ENCODE measurements at places on chromosomes 16 and 17. TPM values are rescaled to one million over a fixed set of nuclear protein-coding genes. Genes with fewer than 3 reads are reported as not detected.

GRCh38 chr17:21357281-21357680, 18.9 kb upstream of the KCNJ12 start:
- no peak overlapping the region for H3K4me3 ChIP-seq
- H3K27ac ChIP-seq: no peak overlapping the region
- no peak for DNase-seq
- H3K36me3 ChIP-seq: no peaks in the 10 kb centered on the region
- H3K4me1 ChIP-seq: peaks cover 12% of the 10 kb centered on the region

DNA sequence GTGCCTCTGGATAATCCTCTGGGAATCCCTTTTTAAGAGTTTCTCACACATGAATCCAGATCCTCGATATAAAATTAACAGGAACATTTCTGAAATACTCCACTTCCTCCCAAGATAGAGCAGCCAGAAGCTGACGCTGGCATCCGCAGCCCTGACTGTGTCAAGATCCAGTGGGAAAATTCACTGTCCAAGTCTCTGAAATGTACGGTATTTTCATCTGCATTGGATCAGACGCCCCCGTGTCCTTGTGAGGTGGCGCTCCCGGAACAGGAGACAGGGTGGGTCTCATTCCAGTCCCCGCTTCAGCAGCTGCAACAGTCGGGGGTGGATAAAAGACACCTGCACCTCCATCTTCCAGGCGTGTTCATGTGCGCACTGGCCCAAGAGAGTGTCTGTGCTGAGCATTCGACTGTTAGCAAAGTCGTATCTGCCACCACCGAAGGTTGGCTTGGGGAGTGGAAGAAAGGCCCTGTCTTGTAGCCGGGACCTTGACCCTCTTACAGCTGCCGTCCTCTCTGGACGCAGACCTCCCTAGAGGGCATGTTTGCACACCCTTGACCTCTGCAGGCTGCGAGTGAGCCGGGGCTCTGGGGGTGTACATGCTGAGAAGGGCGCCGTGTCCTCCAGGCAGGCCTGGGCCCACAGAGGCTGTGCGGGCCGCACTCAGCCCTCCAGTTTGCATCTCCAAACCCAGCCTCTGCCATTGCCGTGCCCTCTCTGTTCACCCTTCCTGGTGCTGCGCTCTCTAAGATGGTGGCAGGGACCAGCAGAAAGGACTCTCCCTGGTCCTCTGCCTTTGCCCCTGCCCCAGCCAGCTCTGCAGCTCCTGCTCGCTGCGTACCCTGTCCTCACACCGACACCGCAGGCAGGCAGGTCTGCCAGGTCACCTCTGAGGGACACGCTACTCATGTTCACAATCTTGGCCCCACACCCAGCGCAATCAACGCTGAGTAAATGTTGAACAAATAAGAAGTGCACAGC, 72.0 kb upstream of the CHMP6 start:
- peaks cover 29% of the 10 kb centered on the region for H3K36me3 ChIP-seq
- peak; percentile 56 for DNase-seq
- no peak overlapping the region for H3K4me3 ChIP-seq
- peak overlapping the region; percentile 28 for H3K27ac ChIP-seq
- H3K27me3 ChIP-seq: no peaks in the 10 kb centered on the region

DNA sequence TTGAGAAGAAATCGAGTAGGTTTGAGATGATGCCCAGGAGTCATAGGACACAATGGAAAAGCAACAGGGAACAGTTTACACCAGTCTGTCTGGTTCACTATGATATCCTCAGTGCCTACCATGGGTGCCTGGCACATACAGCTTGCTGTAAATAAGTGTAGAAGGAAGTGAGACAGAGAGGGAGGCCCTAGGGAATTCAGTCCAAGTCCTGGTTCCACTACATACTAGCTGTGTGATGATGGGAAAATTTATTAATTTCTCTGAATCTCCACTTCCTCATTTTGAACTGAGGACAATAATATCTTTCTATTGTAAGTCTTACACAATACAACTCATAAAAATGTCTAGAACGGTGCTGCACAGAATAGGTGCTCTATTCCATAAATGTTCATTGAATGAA, 53.3 kb upstream of the LYRM9 start:
- H3K36me3 ChIP-seq: no peaks in the 10 kb centered on the region
- H3K27ac ChIP-seq: no peak overlapping the region
- H3K4me3 ChIP-seq: no peak overlapping the region
- DNase-seq: no peak

DNA sequence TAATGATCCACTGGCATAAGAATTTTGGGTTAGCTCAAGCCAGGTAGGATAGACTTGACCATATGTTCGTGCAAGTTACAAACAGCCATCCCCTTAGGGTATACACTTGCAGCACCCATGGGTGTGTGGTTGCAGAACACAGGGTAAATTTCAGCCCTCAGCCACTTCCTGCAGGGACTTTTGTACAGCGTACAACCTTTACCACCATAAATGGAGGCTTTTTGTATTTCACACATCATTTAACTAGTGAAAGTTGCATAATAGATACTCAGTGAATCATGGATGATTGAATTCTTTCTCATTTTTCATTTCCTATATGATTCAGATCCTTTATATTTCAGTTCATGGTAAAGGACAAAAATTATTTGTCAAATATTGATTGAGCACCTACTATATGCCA, 473.9 kb downstream of the CDH13 start:
- H3K4me1 ChIP-seq: no peaks in the 10 kb centered on the region
- no peak overlapping the region for H3K4me3 ChIP-seq
- H3K27ac ChIP-seq: no peak overlapping the region
- H3K36me3 ChIP-seq: no peaks in the 10 kb centered on the region

GRCh38 chr16:1012135-1012534, 30.6 kb downstream of the SOX8 start:
- H3K4me1 ChIP-seq: peaks cover 3% of the 10 kb centered on the region
- H3K27ac ChIP-seq: no peak overlapping the region
- no peaks in the 10 kb centered on the region for H3K36me3 ChIP-seq
- H3K27me3 ChIP-seq: no peaks in the 10 kb centered on the region
- DNase-seq: no peak
- H3K4me3 ChIP-seq: no peak overlapping the region

- no peaks in the 10 kb centered on the region for H3K36me3 ChIP-seq
- no peak overlapping the region for H3K4me3 ChIP-seq
- H3K27ac ChIP-seq: no peak overlapping the region
- H3K4me1 ChIP-seq: no peaks in the 10 kb centered on the region
Measured at GRCh38 chr16:24645739-24646645, 83.5 kb upstream of the TNRC6A start.

DNA sequence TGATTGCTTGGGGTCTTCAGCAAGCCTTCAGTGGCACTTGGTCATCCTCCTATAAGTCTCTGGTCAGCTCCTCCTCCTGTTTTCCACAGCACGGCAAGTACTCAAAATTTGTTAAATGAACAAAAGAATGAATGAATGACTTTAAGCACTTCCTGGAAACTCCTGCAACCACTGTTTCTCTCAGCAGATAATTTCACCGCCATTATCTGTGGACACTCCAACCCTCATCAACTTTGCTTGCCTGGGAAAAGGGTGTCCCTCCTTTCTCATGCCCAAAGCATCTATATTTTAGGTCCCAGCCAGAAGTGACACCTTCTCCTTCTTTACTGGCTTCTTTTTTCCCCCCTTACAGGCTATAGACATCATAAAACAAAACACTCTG, 4.4 kb downstream of the PROCA1 start:
- H3K27ac ChIP-seq: no peak overlapping the region
- no peaks in the 10 kb centered on the region for H3K27me3 ChIP-seq
- peaks cover 26% of the 10 kb centered on the region for H3K36me3 ChIP-seq
- no peak overlapping the region for H3K4me3 ChIP-seq

- H3K4me3 ChIP-seq: no peak overlapping the region
- H3K4me1 ChIP-seq: no peaks in the 10 kb centered on the region
- no peak overlapping the region for H3K27ac ChIP-seq
- H3K27me3 ChIP-seq: peaks cover 17% of the 10 kb centered on the region
- no peak for DNase-seq
Measured at GRCh38 chr16:554640-555365, 5.4 kb upstream of the PRR35 start.

DNA sequence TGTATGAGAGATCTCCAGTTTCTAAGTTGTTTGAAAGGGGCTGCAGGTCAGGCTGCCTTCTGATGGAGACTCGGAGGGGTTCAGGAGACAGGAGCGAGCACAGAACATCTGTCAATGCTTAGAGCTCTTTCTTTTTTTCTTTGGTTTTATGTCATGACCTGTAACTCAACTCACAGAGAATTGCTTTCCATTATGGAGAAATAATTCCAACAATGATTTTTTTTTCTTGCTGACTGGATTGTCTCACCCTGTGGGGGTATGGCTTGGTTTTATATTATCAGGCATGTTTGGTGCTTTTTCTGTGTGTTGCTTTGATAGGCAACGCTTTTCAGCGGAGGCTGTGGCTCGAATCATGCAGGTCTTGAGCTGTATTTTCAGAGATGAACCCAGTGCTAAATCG, 10.7 kb upstream of the KCNJ2 start:
- H3K27ac ChIP-seq: no peak overlapping the region
- no peak overlapping the region for H3K4me3 ChIP-seq
- no peaks in the 10 kb centered on the region for H3K36me3 ChIP-seq
- no peak for DNase-seq
- no peaks in the 10 kb centered on the region for H3K4me1 ChIP-seq

GRCh38 chr17:42518755-42519545, 17.1 kb upstream of the NAGLU start:
- H3K27ac ChIP-seq: peak overlapping the region; percentile 87
- peaks cover 51% of the 10 kb centered on the region for H3K4me1 ChIP-seq
- no peak overlapping the region for H3K4me3 ChIP-seq
- H3K36me3 ChIP-seq: peaks cover 40% of the 10 kb centered on the region

- H3K36me3 ChIP-seq: no peaks in the 10 kb centered on the region
- H3K27ac ChIP-seq: no peak overlapping the region
- DNase-seq: no peak
- H3K4me1 ChIP-seq: peaks cover 2% of the 10 kb centered on the region
- H3K4me3 ChIP-seq: no peak overlapping the region
Measured at GRCh38 chr17:56317351-56318208, 164.3 kb downstream of the ANKFN1 start.

- H3K4me1 ChIP-seq: peaks cover 51% of the 10 kb centered on the region
- H3K27me3 ChIP-seq: no peaks in the 10 kb centered on the region
- H3K27ac ChIP-seq: peak overlapping the region; percentile 99
- peak; percentile 72 for DNase-seq
- no peaks in the 10 kb centered on the region for H3K36me3 ChIP-seq
Measured at GRCh38 chr16:67967958-67968399, 458 bp downstream of the SLC12A4 start.

DNA sequence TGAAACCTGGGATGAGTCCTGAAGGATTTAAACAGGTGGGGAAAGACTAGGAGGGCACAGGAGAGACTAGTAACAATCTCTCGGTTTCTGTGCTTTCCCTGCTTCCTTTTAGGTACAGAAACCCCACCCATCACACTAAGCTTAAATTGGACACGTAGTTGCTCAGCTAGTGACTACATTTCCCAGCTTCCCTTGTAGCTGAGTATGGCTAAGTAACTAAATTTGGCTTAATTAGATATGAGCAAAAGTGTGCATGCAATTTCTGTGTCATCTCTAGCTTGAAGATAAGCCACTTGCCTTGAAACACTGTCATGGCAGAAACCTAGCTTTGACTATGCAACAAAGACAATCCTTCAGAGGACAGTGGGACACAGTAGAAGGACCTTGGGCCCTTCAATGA, 36.5 kb downstream of the CACNG1 start:
- no peaks in the 10 kb centered on the region for H3K27me3 ChIP-seq
- H3K4me3 ChIP-seq: no peak overlapping the region
- H3K36me3 ChIP-seq: peaks cover 43% of the 10 kb centered on the region
- DNase-seq: no peak

GRCh38 chr16:55102531-55102930, 171.9 kb downstream of the IRX5 start:
- no peaks in the 10 kb centered on the region for H3K36me3 ChIP-seq
- no peaks in the 10 kb centered on the region for H3K27me3 ChIP-seq
- no peak for DNase-seq
- no peak overlapping the region for H3K27ac ChIP-seq
- no peak overlapping the region for H3K4me3 ChIP-seq

- peak; percentile 7 for DNase-seq
- H3K4me3 ChIP-seq: no peak overlapping the region
- no peaks in the 10 kb centered on the region for H3K27me3 ChIP-seq
- peaks cover 9% of the 10 kb centered on the region for H3K36me3 ChIP-seq
Measured at GRCh38 chr16:27228045-27228444, 24.7 kb downstream of the KDM8 start.

DNA sequence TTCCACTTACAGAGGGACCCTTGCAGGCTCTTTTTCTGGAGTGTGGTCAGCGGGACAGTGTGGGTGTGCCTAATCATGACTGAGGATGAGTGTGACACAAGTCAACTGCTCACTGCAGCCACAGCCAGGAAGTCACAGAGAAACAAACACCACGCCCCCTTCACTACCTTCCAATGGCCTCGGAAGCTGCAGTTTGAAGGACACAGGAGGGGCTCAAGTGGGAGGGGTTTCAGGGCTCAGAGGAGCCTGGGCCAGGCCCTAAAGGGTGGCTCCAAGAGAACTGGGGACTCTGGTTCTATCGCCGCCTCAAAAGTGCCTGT, 116.2 kb upstream of the SDK2 start:
- DNase-seq: no peak
- no peak overlapping the region for H3K27ac ChIP-seq
- H3K4me1 ChIP-seq: no peaks in the 10 kb centered on the region
- H3K4me3 ChIP-seq: no peak overlapping the region
- H3K36me3 ChIP-seq: no peaks in the 10 kb centered on the region
- H3K27me3 ChIP-seq: peaks cover 3% of the 10 kb centered on the region

DNA sequence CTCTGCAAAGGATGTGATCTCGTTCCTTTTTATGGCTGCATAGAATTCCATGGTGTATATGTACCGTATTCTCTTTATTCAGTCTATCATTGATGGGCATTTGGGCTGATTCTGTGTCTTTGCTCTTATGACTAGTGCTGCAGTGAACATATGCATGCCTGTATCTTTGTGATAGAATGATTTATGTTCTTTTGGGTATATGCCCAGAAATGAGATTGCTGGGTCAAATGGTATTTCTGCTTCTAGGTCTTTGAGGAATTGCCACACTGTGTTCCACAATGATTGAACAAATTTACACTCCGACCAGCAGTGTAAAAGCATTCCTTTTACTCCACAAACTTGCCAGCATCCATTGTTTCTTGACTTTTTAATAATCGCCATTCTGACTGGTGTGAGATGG, 60.2 kb upstream of the ADORA2B start:
- no peak for DNase-seq
- H3K27me3 ChIP-seq: no peaks in the 10 kb centered on the region
- H3K4me1 ChIP-seq: no peaks in the 10 kb centered on the region
- H3K4me3 ChIP-seq: no peak overlapping the region
- H3K27ac ChIP-seq: no peak overlapping the region
- H3K36me3 ChIP-seq: no peaks in the 10 kb centered on the region

GRCh38 chr17:13626703-13627102, 25.0 kb upstream of the HS3ST3A1 start:
- no peaks in the 10 kb centered on the region for H3K36me3 ChIP-seq
- no peak overlapping the region for H3K27ac ChIP-seq
- no peak for DNase-seq

- no peak for DNase-seq
- no peaks in the 10 kb centered on the region for H3K36me3 ChIP-seq
- H3K27me3 ChIP-seq: no peaks in the 10 kb centered on the region
- no peaks in the 10 kb centered on the region for H3K4me1 ChIP-seq
- H3K4me3 ChIP-seq: no peak overlapping the region
- no peak overlapping the region for H3K27ac ChIP-seq
Measured at GRCh38 chr17:50459756-50460155, 8.9 kb downstream of the CHAD start.

The RHBDF1 gene
- total RNA-seq: 21.8 TPM

The PRSS21 gene
- not detected for total RNA-seq
